ENCODE measurements at places on chromosomes 12 and 14.

- DNase-seq: no peak
Observed at GRCh38 chr14:105195522-105196264, 14.6 kb upstream of the NUDT14 start.

DNA sequence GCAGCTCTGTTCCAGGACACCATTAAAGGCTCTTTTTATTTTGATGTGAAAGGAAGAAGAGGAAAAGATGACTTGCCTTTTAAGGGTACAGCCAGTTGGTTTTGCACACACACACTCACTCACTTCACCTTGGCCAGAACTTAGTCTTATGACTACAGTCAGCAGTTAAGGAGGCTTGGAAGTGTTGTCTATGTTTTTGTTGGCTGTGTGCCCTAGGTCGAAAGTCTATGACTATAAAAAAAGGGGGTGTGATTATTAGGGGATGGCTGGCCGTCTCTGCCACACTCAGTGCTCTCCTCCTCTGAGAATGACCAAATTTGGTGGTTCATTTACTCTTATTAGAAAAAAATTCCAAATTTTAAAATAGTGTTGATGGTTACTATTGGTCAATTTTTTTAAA lies 139.5 kb upstream of the OTX2 start:
- DNase-seq: no peak

GRCh38 chr14:37172024-37172869 lies at the start of gene SLC25A21:
SLC25A21 (minus strand) TSS chr14:37172606.
- peak; percentile 68 for DNase-seq

DNA sequence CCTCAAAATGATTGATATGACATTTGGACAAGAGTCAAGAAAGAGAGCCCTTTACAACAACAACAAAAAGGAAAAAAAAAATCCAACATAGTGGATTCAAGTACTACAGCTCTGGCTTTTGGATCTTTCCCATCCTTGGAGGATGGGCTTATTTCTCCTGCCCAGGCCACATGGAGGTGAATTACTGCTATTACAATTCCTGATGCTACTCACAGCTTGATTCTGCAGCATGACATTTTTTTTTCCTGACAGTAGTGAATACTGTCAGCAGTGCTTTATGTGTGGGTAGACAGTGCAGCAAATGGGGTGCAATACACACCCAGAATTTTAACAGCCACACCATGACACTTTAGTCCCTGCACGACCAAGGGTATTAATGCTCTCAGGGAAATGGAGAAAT lies 42.5 kb upstream of the HSP90B1 start:
- DNase-seq: no peak

GRCh38 chr12:40646456-40646855 lies 45.8 kb upstream of the CNTN1 start:
- no peak for DNase-seq

All from substantia nigra (tissue), 51 donors.